Esophagus mucosa (tissue), 1 donor: ENCODE measurements at places on chromosomes 3 and 15. TPM values are rescaled to one million over a fixed set of nuclear protein-coding genes. Genes with fewer than 3 reads are reported as not detected.

DNA sequence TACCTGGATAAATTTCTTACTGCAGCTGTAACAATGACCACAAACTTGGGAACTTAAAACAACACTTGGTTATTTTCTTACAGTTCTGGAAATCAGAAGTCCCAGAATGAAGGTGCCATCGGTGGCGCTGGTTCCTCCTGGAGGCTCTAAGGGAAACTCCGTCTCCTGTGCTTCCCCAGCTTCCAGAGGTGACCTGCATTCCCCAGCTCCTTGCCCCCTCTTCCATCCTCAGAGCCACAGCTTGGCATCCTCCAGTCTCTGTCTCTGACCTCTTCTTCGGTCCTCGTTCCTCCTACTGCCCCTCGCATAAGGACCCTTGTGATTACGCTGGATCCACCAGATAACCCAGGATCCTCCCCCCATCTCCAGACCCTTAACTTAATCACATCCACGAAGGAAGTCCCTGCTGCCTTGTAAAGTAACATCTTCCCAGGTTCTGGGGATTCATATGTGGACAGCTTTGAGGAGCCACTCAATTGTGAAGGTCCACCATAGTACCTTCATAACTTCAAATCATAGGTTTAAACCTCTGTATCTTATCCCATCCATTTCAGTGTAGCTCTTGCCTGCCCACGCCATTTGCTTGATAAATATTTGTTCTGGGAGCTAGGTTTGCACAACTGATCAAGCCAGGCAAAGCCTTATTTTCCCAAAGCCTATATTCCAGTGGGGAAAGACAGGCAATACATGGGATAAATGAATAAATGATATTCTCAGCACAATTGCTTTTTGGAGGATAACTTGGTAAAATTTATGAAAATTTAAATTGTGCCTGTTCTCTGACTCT is 34.8 kb downstream of the KLF15 start:
- no peak for ATAC-seq

GRCh38 chr3:142239421-142239820 is 14.0 kb upstream of the GK5 start:
- no peak for ATAC-seq

- no peak for ATAC-seq
Observed at GRCh38 chr3:178002113-178002512, 534.1 kb upstream of the KCNMB2 start.

DNA sequence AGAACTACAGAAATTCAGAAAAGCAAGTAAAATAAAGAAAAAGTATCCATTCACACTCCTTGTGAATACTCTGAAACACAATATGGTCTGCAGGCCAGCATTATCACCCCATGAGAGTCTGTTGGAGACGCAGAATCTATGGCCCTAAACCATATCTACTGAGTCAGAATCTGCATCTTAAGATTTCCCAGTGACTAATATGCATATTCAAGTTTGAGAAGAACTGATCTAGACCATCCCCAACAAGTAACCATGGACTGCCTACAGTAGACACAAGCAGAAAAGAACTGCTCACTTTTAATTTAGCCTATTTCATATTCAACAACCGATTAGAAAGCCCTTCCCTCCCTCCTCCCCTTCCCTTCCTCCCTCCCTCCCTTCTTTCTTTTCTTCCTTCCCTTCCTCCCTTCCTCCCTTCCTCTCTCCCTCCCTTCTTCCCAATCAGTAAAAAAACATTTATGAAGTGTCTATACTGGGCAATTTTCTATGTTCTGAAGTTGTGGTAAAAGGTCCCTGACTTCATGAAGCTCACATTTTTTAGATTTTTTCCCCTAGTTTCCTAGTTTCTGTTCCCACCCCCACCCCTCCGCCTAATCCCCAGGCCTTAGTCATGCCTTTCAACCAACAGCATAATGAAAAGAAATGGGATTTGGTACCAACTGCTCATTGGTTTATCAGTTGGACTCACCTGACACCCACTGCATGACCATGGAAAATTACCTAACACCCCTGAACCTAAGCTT is 125.2 kb downstream of the CNTN3 start:
- ATAC-seq: no peak

DNA sequence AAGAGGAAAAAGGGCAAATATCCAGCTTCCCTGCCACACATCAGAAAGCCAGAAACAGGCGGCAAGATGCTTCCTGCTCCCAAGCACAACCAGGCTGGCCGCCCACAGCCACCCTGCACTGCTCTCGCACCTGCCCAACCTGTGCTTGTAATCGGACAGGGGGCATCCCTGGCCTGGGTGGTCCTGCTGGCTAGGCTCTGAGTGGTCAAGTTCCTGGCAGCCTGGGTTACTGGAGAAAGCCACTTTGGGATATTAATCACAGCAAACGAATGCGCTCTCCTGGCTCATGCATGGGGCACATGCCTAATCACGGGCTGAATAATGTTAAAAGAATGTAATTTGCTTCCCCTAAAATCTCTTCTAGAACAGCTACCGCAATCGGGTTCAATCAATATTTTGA is 442.4 kb downstream of the MCTP2 start:
- ATAC-seq: no peak

GRCh38 chr15:64162478-64162868 is 349 bp downstream of the PPIB start:
- ATAC-seq: peak; percentile 44

DNA sequence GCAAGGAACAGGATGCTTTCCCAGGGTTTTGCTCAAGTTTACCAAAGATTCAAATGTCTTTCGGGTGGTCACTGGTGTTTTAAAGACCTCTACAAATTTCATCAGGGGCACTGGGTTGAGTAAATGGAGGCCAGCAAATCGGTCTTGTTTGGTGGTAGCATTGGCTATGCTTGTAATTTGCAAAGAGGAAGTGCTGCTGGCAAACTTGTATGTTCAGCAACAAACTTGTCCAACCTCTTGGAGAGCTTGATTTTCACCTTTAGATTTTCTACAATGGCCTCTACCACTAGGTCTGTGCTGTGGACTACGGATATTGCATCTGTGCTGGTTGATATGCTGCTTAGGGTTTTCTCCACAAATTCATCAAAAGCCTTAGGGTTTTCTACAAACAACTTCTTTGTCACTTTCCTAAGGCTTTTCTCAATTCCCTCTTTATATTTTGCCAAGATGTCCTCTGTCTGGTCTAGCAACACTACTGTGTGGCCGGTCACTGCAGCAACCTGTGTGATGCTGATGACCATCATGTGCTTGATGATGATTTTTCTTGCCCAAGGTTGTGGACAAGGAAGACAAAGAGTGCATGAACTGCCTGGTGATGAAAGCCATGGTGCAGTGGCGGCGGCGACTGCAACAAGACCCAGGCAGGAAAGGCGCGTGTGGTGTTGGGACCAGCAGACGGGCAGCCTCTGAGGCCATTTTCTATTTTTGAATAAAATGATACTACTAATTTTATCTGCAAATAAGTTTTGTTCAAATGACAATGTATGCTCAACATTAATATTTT is 50.8 kb downstream of the RFX7 start:
- ATAC-seq: no peak

GRCh38 chr3:67883766-67884165 is 229.4 kb upstream of the SUCLG2 start:
- no peak for ATAC-seq

GRCh38 chr3:24359645-24360462 is 134.8 kb downstream of the THRB start:
- ATAC-seq: no peak

- ATAC-seq: peak; percentile 79
Observed at GRCh38 chr3:189355481-189356201, 183.9 kb downstream of the TPRG1 start.

- no peak for ATAC-seq
Observed at GRCh38 chr3:425079-425478, 228.5 kb downstream of the CHL1 start.

DNA sequence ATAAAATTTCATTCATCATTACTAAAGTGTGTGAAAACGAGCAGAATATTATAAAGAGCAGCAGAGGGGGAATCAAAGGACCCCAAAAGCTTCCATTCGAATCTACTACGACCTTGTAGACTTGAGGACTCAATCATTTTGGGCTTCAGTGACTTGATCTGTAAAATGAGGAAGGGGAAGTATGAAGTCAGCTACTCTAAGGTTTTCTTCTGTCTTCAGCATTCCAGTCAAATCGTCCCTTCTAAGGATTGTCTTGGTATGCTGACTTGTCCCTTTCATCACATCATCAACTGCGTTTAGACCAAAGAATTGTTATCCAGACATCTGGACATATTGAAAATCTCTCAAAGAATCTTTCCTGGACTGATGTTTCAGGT is 44.8 kb downstream of the PLD1 start:
- ATAC-seq: no peak

DNA sequence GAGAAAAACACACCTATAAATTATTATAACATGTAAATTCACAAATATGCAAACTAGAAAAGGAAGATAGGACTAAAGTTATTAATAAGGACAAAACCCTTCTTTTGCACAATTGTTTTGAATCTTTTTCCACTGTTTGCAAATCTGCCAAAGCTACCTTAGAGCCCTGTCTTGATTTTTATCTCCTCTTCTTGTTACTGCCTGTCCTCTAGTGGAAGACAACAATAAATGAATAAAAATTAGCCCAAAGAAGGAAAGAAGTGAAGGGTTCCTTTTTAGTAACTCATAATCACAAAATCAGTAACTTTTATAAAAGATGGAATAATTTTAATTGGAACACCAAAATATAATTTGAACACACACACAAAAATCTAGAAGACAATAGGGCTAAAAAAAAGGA is 2.7 kb downstream of the CD200R1 start:
- ATAC-seq: no peak

The USP50 gene
- total RNA-seq: not detected

The CATSPER2 gene
- total RNA-seq: 3.5 TPM

The AMIGO3 gene
- total RNA-seq: not detected

The KBTBD8 gene
- 2.2 TPM for total RNA-seq

The SLC51A gene
- not detected for total RNA-seq

The GREM1 gene
- 9.2 TPM for total RNA-seq

The CCR8 gene
- 0.16 TPM for total RNA-seq

The ZNF502 gene
- 1.7 TPM for total RNA-seq

The CCDC9B gene
- total RNA-seq: 21.3 TPM
